ENCODE measurements at places on chromosomes 1 and 21.

DNA sequence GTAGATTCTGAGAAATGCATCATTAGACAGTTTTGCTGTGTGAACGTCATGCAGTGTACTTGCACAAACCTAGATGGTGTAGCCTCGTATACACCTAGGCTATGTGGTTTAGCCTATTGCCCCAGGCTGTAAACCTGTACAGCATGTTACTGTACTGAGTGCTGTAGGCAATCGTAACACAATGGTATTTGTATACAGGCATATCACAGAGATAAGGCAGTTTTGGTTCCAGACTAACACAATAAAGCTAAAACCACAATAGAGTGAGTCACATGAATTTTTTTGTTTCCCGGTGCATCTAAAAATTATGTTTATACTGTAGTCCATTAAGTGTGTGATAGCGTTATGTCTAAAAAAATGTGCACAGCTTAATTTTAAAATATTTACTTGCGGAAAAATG lies 6.9 kb downstream of the IL10RB start:
- DNase-seq: no peak

GRCh38 chr1:165014753-165015152 lies 341.8 kb downstream of the LMX1A start:
- no peak for DNase-seq

DNA sequence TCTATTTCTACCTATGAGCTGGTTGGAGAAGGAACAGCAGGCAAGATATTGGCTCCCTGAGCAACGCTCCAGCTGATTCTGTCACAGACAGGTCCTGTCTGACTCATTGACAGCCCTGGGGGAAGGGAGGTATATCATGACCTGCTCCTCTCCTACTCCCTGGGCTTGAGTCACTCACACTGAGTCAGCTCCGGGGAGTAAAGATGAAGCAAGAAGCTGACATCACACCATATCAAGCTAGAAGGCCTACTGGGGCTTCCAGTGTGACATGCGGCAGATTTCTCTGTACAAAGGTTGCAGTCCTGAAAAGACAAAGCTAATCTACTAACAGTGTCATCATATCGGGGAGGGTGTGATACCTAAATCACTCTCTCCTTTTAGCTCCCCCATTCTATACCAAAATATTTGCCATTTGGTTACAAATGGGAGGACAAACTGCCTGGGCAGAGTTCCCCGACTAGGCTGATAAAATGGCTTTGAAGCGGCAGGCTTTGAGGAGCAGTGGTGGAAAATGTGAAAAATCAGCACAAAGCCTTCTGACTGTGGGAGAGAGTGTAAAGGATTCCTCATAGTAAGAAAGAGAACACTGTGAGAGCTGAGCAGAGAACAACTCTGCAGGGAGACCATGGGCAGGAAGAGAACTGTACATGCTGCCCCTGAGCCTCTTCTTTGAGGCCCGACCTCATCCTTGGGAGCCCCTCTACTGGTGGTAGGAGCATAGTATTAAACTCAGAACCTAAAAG lies 15.5 kb downstream of the PI4KB start:
- peak; percentile 67 for DNase-seq

- DNase-seq: no peak
Measured at GRCh38 chr1:160206036-160206389, 829 bp downstream of the PEA15 start.

DNA sequence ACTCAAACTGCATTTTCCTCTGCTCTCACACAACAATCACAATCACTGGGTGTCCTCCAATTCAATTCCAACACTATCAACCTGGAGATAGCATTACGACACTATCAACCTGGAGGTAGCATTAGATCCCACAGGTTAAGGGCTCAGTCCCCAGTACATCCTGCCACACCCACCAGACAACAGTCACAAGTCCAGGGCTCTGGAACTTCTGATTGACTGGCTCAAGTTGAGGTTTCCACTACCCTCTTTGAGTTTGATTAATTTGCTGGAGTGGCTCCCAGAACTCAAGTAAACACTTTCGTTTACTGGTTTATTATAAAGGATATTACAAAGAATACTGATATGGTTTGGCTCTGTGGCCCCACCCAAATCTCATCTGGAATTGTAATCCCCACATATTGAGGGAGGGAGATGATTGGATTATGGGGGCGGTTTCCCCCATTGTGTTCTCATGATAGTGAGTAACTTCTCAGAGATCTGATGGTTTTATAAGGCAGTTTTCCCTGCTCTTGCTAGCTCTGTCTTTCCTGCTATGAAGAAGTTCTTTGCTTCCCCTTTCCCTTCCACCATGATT lies 49.6 kb upstream of the ARHGAP29 start:
- no peak for DNase-seq

- no peak for DNase-seq
Measured at GRCh38 chr1:151009206-151009587, 948 bp downstream of the PRUNE1 start.

- DNase-seq: no peak
Measured at GRCh38 chr1:14443164-14443787, 155.2 kb upstream of the KAZN start.

GRCh38 chr1:161440312-161440894 lies 64.9 kb upstream of the FCGR2A start:
- peak; percentile 64 for DNase-seq

- DNase-seq: no peak
Measured at GRCh38 chr1:90919190-90919719, 102.6 kb downstream of the ZNF644 start.

DNA sequence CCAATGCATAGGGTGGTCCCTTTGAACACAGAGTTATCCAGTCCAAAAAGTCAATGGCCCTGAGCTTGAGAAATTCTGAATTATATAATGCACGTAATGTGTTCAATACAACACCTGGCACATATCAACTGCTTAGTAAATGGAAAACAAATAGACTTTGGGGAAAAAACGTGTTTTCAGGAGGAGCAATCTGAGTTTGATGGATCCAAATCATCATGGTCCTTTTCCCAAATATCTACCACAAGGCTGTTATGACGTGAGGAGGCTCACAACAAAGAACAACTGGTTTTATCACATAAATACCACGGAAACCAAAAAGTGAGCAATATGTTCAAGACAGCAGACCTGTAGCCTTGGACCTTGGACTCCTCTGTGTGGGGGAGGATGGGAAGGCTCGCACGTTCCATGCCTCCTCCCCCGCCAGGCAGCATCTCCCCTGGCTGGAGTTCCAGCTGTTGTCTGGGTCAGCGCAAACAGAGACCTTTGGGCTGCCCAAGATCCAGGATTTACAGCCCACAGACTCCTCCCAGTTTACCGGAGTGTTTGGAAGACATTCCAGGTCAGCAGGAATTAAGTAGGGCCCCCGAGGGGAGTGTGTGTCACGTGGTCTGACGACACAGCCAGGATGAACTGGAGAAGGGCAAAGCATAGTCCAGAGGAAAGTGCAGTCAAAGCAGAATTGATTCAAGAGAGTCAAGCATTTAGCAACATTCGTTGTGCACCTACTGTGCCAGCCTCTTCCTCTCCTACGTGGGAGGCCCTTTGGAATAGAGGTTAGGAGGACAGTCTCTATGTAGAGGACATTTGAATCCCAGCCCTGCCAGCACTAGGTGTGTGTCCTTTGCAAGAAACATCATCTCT lies 32.2 kb upstream of the MED18 start:
- DNase-seq: no peak

DNA sequence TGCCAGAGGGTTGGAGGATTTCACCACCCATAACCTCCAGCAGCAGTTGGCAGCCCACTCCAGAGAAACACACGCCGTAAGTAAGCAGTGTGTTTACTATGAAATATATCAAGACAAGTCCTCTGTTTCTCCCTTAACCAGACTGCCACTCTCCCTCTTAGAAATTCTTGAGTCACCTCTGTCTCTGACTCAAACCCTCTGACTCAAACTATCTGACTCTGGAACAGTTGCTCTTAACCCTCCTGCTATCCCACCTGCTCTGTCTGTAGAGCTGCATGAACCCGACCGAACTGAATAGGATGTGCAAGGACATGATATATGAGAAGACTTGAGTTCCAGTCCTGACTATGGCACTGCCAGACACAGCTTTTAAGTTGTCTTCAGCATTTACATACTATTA lies 14.1 kb downstream of the INPP5B start:
- no peak for DNase-seq

GRCh38 chr1:44072821-44073220 lies 41.6 kb upstream of the SLC6A9 start:
- no peak for DNase-seq

- no peak for DNase-seq
Measured at GRCh38 chr1:91200675-91201074, 178.8 kb upstream of the ZNF644 start.

- no peak for DNase-seq
Measured at GRCh38 chr21:27024301-27024700, 57.4 kb upstream of the ADAMTS5 start.

DNA sequence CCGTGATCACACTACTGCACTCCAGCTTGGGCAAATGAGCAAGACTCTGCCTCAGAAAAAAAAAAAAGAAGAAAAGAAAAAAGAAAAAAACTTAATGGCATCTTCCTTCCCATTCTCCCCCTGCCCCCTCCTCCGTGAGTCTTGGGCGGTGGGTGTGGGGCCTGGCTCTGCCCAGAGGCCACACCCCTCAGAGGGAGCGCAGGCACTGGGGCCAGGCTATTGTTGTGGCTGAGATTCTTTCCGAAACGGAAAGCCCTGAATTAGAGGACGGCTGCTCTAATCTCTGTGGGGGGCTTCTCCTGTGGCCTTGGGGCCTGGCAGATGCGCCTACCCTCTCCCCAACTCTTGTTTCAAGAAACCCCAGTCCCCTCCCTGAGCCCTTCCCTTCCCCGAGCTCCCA lies 4.1 kb upstream of the FAM110D start:
- DNase-seq: no peak

DNA sequence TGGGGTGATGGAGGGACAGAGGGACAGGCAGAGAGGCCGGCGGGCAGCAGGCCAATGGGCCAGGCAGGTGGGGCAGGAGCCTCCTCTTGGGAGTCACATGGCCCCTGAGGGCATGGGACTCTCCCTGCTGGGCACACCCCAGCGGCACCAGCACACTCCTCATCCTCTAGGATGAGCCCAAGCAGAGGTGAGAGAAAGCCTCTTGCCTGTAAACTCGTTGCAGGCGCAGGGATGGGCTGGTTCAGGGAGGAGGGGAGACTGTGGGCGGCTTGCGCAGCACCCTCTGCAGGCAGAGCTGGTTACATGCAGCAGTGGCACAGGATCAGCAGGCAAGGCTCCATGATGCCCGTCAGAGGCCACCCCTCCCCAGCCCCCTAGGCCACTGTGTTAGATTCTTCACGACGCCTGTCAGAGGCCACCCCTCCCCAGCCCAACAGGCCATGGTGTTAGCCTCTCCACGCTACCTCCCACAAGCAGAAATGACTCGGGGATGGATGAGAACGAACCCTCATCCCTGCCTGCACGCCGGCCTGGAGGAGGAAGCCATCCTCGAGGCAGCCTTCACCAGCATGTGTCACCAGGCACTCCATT lies 209.7 kb upstream of the VAMP3 start:
- DNase-seq: no peak

DNA sequence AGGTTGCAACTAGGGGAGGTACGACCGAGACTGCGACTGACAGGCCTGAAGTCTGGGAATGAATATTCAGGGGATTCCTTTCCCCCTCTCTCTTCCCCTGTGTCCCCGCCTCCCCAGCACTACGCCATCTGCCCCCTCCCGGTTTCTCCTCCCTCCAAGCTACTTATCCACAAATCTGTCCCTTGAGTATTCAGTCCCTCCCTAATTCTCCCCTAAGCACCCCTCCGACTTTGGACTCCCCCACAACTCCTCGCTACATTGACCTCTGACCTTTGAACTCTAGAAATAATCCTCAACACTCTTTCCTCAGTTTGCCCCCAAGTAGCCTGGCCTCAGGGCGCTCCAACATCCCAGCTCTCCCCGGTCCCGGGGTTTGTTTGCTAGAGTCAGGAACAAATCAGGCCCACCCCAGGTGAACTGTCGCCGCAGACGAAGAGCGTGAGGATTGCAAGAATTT lies 393 bp downstream of the LYSMD1 start:
- no peak for DNase-seq

GRCh38 chr21:39021478-39021832 lies 161.8 kb downstream of the PSMG1 start:
- DNase-seq: no peak

GRCh38 chr1:110581682-110582145 lies 24.4 kb downstream of the KCNA2 start:
- DNase-seq: no peak

DNA sequence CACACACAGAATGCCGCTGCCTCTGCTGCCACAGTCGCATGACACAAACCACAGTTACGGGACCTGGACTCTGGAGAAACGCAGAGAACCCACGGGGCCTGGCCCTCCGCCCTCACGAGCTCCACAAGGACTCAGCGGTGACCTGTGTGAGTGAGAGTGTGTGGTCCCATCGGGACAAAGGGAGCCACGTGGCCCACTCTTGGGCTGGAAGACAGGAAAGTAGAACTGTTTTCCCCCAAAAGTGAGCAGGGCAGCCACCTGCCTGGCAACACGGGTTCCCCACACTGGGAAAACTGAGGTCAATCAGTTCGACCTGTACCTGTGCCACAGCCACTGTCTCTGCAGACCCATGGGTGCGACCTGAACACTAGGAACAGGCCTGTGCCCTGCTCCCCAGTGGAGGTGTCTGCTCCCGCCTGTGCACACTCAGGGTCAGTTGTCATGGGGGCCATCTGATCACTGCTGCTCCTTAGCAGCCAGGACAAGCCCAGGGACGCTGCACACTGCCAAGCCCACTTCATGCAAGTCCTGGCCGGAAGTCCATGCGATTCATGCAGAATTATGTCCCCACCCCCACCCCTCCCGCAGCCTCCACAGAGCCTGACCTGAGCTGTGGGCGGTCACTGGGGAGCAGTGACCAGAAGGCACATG lies 54.4 kb upstream of the ADARB1 start:
- no peak for DNase-seq

- DNase-seq: no peak
Measured at GRCh38 chr1:245915841-245916240, 591.2 kb downstream of the SMYD3 start.

DNA sequence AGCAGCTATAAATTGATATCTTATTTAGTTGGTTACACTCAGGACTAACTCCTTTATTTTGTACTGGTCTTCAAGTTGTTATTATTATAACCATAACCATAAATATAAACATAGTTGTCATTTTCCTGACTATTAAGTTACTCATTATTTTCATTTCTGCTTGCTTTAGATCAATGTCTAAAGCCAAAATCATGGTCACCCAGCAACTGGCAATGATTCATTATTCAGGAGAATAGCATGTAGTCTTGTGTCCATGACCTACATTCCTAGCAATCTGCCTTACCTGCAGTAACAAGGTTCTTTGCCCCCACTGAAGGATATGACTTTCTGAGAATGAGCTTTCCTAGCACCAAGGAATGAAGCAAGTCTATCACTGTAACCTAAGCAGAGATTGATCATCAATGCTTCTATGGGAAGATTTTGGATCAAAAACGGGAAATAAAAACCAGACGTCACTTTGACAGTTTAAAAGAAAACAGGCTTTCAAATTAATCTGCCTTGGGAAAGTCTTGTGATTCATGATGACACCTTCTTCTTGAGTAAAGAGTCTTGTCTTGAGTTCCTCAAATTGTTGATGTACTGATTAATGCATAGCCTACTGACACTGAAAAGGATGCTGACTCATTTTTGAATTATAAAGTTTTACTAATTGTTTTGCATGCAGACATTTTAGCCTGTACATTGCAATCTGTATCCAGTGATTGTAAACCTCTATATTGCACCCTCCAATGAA lies 203.3 kb upstream of the IVNS1ABP start:
- DNase-seq: no peak

- DNase-seq: no peak
Measured at GRCh38 chr1:38018864-38019343, 6.4 kb downstream of the UTP11 start.

- DNase-seq: no peak
Measured at GRCh38 chr21:32994305-32994704, 31.4 kb upstream of the OLIG2 start.
